ENCODE measurements at places on chromosomes 7 and 10.

DNA sequence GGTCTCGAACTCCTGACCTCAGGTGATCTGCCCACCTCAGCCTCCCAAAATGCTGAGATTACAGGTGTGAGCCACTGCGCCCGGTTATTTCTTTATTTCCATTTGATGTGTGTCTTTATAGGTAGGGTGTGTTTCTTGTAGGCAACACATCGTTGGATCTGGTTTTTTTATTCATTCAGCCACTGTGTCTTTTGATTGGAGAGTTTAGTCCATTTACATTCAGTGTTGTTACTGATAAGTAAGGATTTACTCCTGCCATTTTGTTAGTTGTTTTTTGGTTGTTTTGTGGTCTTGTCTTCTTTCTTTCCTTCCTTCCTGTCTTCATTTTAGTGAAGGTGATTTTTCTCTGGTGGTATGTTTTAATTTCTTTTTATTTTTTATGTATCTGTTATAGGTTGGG, 16.9 kb downstream of the TMEM248 start:
- DNase-seq = no peak

DNA sequence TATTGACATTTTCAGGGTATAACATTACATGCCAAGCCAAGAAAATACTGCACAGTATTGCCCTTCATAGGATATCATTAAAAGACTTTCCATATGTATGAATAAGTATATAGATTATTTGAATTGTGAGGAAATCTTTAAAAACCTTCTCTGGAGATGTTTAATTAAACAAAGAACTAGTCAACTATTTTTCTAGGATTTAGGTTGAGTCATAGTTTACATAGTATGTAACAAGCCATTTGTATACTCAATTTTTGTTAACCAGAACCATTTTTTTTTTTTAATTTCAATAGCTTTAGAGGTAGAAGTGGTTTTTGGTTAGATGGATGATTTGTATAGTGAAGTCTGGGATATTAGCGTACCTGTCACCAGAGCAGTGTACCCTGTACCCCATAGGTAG, 151.2 kb upstream of the ASAH2 start:
- no peak for DNase-seq

- no peak for DNase-seq
These were observed 106.2 kb downstream of the RTKN2 start for GRCh38 chr10:62162261-62162981.

DNA sequence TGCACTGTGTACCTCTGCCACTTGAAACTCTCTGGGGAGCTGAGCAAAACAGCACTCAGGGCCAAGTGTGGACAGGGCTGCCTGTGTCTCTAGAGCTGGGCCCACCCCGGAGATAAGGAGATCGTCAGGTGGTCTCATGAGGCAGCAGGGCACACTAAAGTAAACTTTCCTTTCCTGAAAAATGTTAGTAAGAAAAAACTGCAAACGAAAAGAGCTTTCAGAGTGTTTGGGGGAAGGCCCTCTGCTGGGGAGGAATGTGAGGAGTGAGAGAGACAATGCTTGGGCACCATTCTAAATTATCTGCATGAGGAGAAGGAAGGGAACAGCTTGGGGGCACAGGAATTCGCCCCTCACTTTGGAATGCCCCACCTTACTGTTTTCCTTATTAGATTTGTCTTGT, 127.7 kb downstream of the ATXN7L1 start:
- no peak for DNase-seq

- no peak for DNase-seq
These were observed 12.3 kb upstream of the RBP3 start for GRCh38 chr10:47335906-47336305.

- no peak for DNase-seq
These were observed 7.9 kb upstream of the H2BK1 start for GRCh38 chr7:151218170-151218569.

DNA sequence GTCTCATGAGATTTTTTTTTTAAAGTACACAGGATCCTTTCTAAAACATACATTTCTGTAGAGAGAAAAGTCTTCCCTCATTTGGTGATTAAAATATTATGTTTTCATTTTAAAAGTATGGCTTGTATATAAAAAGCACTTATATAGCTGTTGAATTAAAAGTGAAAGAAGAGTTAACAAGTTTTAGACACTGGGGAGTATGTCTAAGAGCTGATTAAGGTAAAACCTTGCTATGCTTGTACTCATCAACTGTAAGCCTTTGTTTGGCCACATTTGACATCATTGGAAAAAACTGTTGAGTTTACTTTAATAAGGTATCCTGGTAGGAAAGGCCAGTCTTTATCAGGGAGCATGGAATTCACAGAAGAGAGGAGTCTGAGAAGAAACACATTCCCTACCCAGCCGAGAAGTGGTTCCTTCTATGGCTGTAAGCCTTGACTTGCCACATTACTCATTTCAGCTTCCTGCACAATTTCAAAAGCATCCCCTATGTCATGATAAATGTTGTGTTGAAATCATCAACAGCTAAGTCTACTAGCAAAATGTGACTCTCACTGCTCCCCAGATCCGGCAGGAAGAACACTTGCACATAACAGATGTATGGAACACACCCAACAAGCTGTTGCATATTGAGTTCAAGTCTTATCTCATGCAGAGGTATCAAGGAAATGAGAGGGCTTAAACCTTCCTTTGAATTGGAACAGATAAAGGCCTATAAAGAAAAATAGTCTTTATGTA, 171.8 kb upstream of the CDK1 start:
- no peak for DNase-seq

DNA sequence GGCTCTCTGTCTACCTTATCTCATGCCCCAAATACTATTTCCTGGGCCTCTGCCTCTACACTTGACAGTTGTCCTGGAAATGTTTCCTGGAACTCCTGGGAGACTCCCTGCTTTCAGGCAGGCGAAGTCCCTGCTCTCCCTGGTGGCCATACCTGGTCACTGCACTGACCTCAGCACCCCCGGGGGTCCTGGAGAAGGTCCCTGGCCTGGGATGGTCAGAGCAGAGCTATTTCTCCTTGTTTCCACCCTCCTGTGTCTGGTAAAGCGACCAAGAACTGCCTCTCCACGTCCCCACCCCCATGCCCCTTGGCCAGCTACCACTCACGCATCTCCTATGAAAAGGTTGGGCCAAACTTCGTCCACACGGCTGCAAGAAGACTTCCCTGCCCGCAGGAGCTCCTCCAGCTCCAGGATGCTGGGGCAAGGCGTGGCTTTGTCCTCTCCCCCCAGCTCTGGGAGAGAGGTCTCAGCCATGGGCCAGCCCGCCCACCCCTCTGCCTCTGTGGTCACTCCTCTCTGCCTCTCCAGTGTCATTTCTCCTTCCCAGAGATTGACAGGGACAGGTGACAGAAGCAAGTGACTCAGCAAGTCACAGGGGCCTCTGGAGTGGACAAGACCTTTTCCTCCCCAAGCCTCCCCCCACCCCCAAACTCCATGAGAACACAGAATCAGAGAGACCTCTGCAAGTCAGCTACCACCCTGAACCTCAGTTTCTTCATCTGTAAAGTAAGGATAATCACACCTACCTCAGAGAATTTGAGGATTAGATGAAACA, 2.6 kb upstream of the SAMD8 start:
- no peak for DNase-seq

- no peak for DNase-seq
These were observed 186.0 kb downstream of the KIF20B start for GRCh38 chr10:89887406-89887805.

- no peak for DNase-seq
These were observed 37.9 kb upstream of the PDGFA start for GRCh38 chr7:557558-557881.

DNA sequence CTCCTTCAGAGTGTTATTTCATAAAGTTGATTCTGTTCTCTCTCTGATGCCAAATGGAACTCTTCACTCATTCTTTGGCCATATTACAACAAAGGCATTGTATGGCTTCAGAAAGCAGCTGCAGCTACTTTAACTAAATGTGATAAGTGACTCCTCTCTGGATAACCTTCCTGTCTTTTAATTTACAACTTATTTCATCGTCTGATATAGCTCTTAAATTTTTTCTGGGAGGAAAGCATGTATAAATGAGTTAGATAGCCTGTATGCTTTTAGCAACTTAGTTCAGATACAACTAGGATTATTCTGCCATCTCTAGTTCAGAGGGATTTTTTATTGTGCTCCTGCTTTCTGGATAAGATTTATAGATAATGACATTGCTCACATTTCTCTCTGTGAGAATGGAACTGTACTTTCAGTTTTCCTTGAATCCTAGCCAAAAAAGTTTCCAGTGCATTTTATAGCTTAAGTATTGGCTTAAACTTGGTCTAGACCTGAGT, 57.5 kb downstream of the KLHDC10 start:
- DNase-seq = no peak
